ENCODE measurements at places on chromosomes 5 and 9.

DNA sequence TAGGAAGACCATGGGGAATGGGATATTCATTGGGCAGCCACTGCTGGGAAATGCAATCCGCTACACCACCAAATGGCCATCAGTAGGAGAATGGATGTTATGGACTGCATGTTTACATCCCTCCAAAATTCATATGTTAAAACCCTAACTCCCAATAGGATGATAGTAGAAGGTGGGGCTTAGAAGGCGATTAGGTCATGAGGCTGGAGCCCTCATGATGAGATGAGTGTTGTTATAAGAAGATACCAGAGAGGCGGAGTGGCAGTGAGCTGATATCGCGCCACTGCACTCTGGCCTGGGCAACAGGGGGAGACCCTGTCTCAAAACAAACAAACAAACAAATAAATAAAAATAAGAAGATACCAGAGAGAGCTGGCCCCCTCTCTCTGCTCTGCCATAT lies 16.1 kb upstream of the GTF3C5 start:
- no peak for DNase-seq

DNA sequence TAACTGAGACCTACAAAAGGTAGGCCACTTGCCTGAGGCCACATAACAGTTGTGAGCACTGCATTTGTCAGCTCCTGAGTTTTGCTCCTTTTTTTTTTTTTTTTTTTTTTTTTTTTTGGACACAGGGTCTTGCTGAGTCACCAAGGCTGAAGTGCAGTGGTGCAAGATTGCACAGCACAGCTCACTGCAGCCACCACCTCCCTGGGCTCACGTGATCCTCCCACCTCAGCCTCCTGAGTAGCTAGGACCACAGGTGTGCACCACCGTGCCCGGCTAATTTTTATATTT lies 37.1 kb downstream of the LAMC3 start:
- DNase-seq: no peak

- no peak for DNase-seq
Observed at GRCh38 chr5:68519143-68519542, 303.6 kb downstream of the PIK3R1 start.

DNA sequence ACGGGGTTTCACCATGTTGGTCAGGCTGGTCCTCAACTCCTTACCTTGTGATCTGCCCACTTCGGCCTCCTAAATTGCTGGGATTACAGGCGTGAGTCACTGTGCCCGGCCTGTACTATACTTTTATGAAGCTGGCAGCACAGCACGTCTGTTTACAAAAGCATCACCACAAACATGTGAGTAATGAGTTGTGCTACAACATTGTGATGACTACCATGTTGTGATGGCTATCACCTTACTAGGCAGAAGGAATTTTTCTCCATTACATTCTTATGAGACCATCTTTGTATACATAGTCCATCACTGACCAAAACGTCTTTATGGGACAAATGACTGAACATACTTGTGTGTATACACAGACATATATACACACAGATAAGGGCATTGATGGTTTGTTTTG lies 1019.0 kb downstream of the CDH18 start:
- no peak for DNase-seq

- no peak for DNase-seq
Observed at GRCh38 chr5:26121338-26121737, 917.0 kb downstream of the CDH9 start.

GRCh38 chr5:31334061-31334860 lies 140.8 kb downstream of the CDH6 start:
- DNase-seq: no peak

DNA sequence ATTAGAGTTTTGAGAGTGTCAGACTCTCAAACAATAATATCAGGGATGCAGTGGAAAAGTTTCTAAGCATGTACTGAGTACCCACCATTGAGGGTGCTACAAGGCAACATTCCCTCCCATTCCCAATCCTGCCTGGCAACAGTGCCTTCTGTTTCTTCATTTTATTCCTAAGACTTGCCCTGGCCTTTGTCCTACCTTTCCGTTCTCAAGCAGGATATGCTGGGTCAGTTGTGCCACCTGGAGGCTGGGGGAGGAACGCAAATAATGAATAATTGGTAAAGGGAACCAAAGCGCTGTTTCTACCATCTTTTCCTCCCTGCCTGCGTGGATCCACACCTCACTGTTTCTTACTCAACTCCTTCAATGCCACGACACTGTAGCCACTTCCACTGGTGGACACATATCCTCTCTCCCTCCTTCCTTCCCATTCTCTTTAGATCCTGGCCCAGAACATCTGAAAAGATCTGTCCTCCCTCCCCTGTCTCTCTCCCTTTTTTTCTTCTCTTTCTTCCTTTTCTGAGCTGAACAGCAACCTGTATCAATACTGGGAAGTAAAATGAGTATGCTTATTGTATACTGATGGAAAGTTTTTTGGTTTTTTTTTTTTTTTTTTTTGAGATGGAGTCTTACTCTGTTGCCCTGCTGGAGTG lies 149.5 kb downstream of the C9orf152 start:
- no peak for DNase-seq

DNA sequence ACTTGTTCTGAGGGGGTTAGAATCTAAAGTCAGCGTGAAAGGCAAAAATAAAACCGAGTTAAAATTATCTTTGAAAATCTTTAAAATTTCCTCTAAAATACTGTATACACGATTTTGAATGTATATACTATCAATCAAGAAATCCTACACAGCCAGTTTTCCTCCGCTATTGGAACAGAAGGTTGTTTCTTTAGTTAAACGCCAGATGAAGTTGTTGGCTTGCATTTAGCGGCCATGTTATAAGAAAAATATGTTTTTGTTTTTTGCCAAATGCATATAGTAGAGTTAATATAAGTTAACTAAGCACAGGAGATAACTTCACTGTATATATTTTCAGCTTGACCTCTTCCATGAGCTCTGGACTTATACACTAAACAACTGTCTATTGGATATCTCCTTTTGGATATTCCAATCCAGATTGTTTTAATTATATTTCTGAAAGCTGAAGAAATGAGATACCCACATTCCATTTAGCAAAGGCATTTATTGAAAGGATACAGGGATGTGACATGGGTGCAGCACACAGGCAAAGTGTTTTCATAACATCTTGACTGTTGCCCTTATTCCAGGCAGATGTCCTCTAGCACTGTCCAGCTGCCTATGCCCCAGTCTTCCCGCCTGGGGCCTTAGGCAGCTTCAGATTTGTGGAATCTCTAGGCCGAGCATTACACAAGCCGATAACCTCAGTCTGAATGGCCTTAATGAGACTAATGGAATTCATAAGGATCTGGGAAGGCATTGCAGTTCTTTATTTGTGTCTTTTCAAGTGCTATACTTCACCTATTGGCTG lies 10.0 kb upstream of the ATG10 start:
- DNase-seq: no peak

DNA sequence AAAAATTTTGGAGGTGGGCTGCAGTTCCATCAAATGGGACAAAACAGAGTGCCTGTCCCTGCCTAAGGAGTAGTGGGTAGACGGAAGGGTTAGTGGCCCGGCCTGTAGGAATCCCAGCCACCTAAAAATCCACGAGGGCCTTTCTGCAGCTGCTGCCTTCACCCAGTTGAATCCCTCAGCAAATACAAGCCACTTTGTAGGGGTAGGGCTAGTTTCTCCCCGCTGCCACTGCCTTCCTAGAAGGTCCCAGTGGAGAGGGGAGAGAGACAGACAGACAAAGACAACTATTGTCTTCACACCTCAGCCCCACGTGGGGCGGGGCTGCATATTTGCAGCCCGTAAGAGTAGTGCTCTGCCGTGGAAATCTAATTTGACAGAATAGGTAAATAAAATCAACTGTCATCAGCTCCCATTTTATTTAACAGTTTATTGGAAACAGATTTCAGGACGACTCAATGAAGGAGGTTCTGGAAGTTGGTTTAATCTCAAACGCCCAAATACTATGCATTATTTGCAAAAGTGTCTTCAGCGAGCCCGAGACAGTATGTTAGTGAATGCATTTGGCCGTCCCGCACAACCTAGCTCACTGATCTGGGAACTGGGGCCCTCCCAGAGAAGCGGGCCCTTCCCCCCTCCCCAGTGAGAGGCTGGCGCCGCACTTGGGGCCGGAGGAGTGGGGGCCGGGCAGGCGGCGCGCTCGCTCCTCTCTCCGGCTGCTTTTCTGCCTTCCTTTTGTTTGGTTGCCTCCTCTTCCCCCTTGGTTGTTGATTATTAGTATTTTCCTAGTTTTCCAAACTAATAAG lies 67.6 kb upstream of the TBCA start:
- DNase-seq: no peak

DNA sequence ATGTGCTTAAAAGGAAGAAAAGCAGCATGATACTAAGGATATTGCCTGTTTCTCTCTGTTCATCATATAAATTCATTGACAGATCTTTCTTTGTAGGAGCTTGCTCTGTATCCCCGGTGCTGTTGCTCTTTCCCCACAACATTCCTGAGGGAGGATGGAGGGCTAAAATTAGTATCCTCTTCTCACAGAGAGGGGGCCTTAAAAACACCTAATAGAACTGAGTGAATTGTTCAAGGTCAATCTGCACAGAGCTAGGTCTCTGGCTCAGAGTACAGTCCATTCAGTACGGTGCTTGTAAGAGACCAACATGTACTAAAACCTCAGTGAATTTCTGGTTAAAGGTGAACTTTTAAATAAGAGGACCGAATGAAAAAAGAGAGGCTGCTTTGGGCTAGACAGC lies 88.7 kb downstream of the PALM2AKAP2 start:
- DNase-seq: no peak

DNA sequence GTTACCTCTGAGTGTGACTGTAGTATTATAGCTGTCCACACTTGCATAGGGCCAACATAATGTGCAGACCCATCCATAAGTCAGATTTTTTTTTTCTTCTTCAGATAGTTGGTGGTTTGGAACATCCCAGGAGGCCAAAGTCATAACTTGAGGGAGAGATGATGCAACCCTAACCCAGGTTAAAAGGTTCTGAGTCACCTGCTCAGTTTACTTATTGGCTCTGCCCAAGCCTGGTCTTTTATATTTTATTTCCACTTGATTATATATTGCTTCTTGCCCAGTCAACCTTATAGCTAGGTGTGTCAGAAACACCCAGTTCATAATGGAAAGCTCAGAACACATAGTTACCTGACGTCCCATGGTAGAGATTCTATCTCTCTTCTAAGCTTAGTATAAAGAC lies 113.1 kb upstream of the PCSK1 start:
- no peak for DNase-seq

DNA sequence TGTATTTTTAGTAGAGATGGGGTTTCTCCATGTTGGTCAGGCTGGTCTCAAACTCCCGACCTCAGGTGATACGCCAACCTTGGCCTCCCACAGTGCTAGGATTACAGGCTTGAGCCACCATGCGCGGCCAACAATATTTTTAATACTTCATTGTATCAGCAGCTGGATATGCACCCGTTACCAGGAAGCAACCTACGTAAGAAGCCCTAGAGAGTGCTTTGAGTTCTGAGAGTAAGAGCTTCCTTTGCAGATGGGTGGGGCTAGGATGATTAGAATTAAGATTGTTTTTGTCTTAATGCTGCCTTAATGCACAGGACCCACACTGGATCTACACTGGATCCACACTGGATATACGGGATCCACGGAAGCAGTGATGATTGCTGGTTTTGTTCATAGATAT lies 123.9 kb upstream of the ABCA1 start:
- DNase-seq: no peak

GRCh38 chr9:87959916-87960581 lies 14.3 kb downstream of the CDK20 start:
- no peak for DNase-seq

DNA sequence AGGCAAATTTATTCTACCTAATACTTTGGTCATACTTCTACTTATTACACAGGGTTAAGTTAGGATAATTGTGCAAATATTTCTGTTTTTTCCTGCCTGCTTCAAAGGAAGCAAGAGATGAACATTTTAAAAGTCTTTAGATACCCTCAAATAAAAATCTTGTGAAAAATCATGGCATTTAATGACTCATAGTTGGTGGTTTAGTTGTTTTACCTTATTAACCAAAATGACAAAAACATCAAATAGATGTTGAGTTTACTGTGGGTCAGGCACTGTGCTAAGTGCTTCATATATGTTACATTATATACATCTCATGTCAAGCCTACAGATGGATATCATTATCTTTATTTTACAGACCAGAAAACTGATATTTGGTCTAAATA lies 54.4 kb downstream of the ZNF474 start:
- no peak for DNase-seq

Data from amniotic stem cell (primary cell).